HuH-7 (cell line): ENCODE measurements at places on chromosomes 4 and X.

GRCh38 chr4:80266902-80267380 lies 477 bp downstream of the FGF5 start:
- DNase-seq, result no peak

- no peak for DNase-seq
Measured at GRCh38 chrX:153662266-153662665, 11.3 kb downstream of the PNCK start.

DNA sequence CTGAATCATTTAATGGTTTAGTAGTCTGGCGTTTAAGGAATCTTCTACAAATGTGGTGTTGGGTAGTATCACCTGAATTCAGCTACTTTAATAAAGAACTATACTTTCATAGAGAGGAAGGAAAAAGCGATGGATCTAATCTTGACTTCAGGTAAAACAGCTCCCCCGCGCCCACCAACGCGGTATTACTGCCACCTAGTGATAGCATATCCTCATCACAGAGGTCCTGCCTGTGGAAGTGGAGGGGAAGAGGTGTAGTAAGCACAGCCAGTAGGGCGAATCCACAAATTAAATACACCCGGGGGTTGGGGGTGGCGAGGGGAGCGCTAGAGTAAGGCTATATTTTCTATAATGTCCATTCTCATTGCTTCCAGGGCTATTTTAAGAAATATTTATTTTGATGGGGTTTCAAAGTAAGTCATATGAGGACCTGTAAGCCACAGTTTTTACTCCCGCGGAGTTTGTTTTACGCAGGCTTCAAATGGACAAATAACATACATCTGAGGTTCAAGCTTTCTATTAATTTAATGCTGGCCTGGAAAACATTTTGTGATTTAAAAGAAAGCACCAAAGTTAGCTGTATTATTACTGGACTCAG lies 8.3 kb upstream of the DAPP1 start:
- DNase-seq, result peak; percentile 46

DNA sequence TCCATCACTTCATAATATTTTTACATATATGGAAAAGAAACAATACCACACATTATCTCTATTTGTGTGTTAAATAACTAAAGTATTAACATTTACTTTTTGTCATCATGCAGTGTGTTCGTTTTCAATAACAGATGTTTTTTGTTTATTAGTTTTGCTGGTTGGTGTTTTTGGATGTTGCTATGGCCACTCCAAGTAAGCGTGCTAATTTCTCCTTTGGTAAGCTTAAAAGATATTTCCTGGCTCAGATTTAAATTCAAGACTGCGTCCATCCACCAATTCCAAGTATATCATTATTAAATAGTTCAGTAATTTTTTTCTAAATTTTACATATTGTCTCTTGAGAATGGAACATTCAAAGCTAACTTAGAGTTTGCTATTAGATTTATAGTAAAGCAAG lies 235.4 kb upstream of the IL1RAPL1 start:
- DNase-seq, result no peak

- no peak for DNase-seq
Measured at GRCh38 chr4:61934198-61934597, 734.1 kb downstream of the ADGRL3 start.

- no peak for DNase-seq
Measured at GRCh38 chrX:45849261-45849862, 648.7 kb upstream of the DIPK2B start.

DNA sequence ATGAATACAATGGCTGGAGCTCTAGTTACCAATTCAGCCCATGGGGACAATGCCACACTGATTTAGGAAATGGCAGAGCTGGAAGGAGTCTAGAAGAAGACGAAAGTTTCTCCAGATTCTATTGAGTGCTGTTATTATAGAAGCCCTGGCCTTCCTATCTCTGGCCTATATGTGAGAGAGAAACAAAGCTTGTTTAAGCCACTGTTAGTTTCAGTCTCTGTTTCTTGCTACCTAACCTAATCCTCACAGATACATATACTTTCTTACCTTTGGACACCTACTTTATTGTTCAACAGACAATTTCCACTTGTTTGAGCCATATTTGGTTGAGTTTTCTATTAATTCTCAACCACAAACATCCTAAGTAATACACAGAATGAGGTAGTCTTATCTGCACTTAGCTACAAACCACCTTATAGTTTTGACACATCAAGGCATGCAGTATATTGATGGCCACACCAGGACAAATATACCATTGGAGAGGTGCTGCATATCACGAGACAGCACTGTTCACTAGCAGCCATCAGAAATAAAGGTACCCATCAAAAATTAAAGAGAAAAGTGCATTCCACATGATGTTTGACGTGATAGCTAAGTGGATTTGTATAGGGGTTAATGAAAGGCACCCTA lies 190.2 kb downstream of the SMIM20 start:
- DNase-seq, result no peak

GRCh38 chr4:155673453-155673979 lies 6.9 kb downstream of the GUCY1A1 start:
- no peak for DNase-seq

DNA sequence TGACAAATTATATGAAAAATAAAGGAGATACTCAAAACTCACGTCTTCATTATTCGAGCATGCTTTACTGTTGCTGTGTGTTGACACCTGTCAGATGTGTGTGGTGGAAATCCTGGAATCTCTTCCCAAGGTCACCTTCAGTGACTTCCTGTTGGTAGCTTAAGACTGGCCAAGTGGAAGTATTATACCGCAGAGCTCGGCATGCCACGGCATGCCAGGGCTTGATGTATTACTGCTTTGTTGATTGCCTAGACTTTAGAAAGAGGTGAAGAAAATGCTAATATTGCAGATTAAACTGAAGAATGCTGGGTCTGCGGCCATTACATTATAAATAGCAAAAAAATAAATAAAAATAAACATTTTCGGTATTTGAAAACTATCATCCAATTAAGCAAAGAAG lies 4.6 kb downstream of the TREX2 start:
- DNase-seq, result no peak

- no peak for DNase-seq
Measured at GRCh38 chr4:107658400-107659336, 61.4 kb downstream of the PAPSS1 start.

DNA sequence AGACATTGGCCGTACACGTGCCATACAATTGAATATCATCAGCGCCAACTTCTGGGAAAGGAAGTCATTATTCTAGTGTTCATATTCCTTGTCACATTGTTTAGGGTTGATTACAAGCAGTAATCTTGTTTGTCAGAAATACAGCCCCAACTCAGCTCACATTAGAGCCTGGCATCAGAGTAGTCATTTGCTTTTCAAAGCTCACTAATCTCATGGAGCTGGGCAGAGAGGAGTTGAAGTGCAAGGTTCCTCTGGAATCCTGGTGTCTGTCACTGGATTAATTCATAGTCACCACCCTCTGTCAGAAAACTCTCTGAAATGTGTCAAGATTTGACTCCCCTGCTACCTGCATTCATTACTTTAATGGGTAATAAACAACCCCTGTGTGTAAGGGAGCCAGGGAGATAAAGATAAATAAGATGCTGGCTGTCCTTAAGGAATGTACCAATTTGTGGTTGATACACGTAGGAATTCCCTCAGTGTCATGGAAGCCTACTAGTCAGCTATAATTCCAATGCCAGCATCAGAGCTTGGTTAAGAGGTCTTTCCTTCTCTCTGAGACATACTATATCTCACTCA lies 43.7 kb upstream of the S100G start:
- no peak for DNase-seq

DNA sequence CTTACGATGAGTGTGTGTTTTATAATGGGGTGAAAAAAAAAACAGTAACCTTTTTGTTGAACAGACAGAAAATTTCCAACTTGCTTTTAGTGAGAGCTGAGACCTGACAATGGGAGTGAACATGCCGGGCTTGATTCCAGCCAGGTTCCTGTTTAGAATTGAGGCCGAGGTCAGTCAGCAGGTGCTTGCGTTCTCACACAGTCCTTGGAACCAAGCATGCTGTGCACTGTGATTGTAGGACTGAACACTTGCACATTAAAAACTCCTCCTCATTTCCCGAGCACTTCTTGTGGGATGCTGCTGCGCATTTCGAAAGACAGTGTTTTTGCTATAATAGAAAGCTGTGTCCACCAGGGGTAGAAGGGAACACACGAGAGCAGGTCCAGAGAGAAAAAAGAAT lies 51.8 kb downstream of the TMEM131L start:
- no peak for DNase-seq

DNA sequence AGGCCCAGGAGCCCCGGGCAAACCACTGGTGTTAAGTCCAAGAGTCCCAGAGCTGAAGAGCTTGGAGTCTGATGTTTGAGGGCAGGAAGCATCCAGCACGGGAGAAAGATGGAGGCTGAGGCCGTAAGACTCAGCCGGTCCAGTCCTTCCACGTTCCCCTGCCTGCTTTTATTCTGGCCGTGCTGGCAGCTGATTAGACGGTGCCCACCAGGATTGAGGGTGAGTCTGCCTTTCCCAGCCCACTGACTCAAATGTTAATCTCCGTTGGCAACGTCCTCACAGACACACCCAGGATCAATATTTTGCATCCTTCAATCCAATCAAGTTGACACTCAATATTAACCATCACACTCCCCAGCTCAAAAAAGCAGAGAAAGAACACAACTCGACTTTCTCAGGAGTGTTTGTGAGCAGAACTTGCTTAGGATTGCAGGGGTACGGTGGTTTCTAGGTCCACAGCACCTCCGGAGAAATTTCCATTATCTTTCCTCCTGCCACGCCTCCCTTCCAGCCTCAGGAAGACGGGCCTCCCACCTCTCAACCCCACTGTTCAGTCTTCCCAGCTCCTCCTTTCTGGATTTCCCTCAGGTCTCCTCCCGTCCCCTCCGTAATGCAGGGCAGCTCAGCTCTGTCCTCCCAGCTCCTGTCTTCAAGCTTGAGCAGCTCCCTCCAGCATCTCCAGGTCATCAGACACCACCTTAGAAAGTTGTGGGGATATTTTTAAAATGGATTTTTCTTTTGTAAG lies 13.3 kb upstream of the TMEM271 start:
- DNase-seq, result no peak

- no peak for DNase-seq
Measured at GRCh38 chrX:42686706-42687105, 91.3 kb downstream of the PPP1R2C start.

DNA sequence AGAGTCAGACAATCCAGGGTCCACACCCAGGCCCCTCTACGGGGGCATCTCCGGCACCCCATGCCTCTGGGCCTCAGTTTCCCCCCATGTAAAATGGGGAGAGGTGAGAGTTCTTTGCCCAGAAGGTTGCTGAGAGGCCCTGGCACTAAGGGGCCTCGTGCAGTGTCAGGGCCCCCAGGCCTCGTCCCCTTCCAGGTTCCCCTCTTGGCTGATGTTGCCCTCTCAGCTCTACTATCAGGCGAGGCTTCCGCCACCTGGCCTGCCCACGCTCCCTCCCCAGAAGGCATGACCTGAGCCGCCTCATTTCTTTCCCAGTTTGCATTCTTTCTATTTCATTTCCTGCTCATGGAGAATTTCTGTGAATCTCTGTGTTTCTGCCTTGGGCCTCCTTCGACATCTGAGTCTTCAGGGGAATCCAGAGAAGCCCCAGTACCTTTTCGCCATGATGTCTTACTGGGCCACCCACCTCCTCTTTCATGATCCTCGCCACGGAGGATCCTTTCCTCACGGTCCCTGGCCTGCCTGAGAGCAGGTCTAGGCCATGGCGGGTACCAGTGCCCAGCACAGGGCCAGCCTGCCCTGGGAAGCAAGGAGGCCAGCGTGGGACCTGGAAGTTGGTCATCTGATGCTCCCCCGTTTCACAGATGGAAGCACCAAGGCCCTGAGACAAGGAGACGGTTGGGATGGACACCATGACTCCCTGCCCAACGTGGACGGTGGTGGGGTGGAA lies 21.9 kb upstream of the MRFAP1 start:
- no peak for DNase-seq

GRCh38 chr4:40987151-40987550 lies 227.2 kb downstream of the APBB2 start:
- DNase-seq, result no peak

GRCh38 chrX:103839404-103839803 lies 7.3 kb upstream of the RAB9B start:
- no peak for DNase-seq

GRCh38 chr4:110660755-110661154 lies 37.9 kb upstream of the PITX2 start:
- no peak for DNase-seq

GRCh38 chr4:169103966-169104412 lies 93.9 kb upstream of the CBR4 start:
- DNase-seq, result no peak

GRCh38 chr4:73139991-73140390 lies 70.5 kb upstream of the COX18 start:
- DNase-seq, result no peak

DNA sequence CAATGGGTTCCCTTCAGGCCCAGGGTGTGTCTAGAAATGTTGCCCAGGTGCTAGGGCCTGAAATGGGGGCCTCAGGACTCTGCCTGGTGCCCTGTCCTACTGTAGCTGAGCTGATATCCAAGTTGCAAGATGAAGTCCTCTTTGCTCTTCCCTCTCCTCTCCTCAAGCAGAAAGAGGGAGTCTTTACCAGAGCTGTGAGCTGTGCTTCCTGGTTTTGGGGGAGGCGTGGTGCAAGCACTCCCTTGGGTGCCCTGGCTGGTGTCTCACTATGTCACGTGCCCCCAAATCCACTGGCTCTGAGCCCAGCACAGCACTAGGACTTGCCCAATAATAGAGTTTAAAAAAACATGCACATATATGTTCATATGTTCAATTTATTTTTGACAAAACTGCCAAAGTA lies 29.3 kb upstream of the CT47A1 start:
- DNase-seq, result no peak

DNA sequence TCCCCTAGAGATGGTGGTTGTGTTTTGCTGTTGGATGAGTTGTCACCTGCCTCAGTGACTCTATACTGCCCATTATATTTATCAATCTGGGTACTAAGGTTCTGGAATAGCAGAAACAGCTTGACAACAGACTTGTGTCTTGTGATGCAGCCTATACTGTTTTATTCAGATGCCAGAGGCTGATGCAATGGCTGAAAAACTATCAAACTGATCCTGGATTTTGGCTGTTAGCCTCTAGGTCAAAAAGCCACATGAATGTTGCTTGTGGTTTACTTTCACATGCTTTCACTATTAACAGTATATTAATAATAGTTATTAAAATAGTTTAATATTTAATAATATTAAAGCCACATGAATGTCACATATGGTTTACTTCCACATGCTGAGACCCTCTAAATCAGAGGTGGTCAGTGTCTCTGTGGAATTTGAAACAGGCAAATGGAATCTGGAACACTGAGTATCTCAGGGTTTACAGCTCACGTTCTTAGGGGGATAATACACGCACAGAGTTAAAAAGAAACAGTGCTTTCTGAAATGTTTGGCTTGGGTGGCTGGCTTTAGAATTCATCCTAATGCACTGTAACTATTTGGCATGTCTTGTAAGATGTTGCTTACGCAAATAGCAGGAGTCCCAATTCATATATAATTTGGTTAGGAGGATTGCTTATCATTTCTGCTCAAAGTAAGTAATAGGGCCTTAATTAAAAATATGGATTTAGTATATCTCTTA lies 82.5 kb upstream of the LCORL start:
- DNase-seq, result no peak

GRCh38 chr4:170990989-170991589 lies 822.1 kb upstream of the GALNTL6 start:
- peak; percentile 19 for DNase-seq

DNA sequence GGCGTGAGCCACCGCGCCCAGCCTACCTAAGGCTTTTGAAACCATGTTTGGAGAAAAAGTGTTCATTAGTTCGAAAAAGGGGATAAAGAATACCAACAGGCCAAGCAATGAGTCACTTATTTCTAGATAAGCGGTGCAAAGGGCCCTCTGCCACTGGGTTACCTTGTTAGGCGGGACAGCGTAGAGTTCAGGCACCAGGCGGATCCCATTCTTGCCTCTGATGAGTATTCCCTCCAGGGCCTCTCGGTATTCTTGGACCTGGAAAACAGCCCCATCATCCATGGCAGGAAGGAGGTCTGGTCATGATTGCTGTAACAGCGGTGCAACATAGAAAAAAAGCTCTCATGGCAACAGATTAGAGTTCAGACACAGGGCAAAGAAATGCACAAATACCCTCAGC lies 48.0 kb downstream of the PHKA2 start:
- DNase-seq, result no peak
